Activated CD8-positive, alpha-beta memory T cell treated with anti-CD3 and anti-CD28 coated beads, Interleukin-2, amount 10 ng/mL, durations not matched to agents 7 days and 5 days (primary cell): ENCODE measurements at places on chromosomes 6 and 20. TPM values are rescaled to one million over a fixed set of nuclear protein-coding genes. Genes with fewer than 3 reads are reported as not detected.

Gene ECT2L
- not detected for total RNA-seq

Gene C6orf163
- 1.7 TPM for total RNA-seq

- H3K27me3 ChIP-seq = no peaks in the 10 kb centered on the region
- no peak for DNase-seq
- peaks cover 69% of the 10 kb centered on the region for H3K4me1 ChIP-seq
- H3K4me3 ChIP-seq = no peak overlapping the region
Observed at GRCh38 chr6:158006821-158007570, 25.3 kb downstream of the SYNJ2 start.

GRCh38 chr6:132456700-132457143, 55.4 kb upstream of the MOXD1 start:
- no peak overlapping the region for H3K27ac ChIP-seq
- H3K36me3 ChIP-seq = peaks cover 25% of the 10 kb centered on the region
- peaks cover 8% of the 10 kb centered on the region for H3K4me1 ChIP-seq
- no peaks in the 10 kb centered on the region for H3K27me3 ChIP-seq
- no peak overlapping the region for H3K4me3 ChIP-seq

Gene IMPG1
- not detected for total RNA-seq

Gene FAM83C
- total RNA-seq = not detected

Gene GNMT
- total RNA-seq = 0.70 TPM

- no peaks in the 10 kb centered on the region for H3K36me3 ChIP-seq
- DNase-seq = no peak
- H3K27ac ChIP-seq = no peak overlapping the region
- no peaks in the 10 kb centered on the region for H3K4me1 ChIP-seq
Observed at GRCh38 chr6:143107440-143107839, 46.8 kb downstream of the AIG1 start.

DNA sequence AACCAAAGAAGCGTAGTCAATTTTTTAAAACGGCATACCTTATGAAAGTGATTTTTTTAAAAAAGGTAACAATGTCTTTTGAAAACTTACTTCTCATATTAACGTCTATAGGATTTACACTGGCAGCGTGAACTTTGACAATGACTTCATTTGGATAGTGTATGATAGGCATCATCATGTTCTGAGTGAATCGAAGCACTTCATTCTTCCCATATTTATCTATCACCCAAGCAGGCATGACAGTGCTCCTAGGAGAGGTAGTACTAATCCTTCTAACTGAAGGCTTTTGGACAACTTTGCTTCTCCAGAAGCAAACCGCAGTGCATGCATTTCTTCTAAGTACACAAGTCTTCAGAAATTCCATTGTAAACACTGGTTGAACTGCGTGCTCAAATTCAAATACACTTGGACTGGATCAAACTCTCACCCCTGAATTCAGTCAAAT, 618 bp downstream of the RTN4IP1 start:
- peaks cover 8% of the 10 kb centered on the region for H3K36me3 ChIP-seq
- peak overlapping the region; percentile 89 for H3K27ac ChIP-seq
- peak overlapping the region; percentile 83 for H3K4me3 ChIP-seq
- peaks cover 36% of the 10 kb centered on the region for H3K4me1 ChIP-seq

Gene COQ3
- total RNA-seq = 12.2 TPM

DNA sequence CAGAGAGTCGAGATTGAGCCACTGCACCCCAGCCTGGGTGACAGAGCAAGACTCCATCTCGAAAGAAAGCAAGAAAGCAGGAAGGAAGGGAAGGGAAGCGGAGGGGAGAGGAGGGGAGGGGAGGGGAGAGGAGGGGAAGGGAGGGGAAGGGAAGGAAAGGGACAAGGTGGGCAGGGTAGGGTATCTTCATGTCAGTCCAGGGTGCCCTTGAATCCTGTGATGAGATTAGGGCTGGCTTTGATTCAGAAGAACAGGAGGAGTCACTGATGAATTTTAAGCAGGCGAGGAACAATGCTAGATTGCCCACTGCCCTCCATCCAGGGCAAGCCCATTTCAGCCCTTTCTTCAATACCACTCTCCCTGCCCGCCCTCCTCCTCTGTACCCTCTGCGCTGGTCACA, 35.0 kb upstream of the EPB41L1 start:
- peaks cover 25% of the 10 kb centered on the region for H3K27me3 ChIP-seq
- no peak overlapping the region for H3K4me3 ChIP-seq
- DNase-seq = no peak
- no peak overlapping the region for H3K27ac ChIP-seq

Gene FRS3
- total RNA-seq = 4.8 TPM

DNA sequence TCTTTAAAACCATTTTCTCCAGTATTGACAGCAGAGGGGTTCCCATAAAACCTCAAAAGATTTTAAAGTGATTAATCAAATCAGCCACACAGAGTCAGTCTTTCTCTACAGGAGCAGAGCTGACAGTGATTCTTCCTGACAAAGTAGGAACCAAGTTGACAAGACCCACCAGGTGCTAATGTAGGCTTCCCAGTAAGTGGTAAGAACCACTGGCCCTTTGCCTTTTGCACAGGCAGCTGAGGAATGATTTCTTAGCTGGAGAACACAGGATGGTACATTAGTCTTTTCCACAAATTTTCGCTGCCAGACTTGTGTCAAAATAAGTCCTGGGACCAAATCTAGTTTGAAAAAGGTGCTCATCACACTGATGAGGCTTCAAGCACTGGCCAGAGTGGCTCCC, 95.8 kb downstream of the ARMC2 start:
- no peaks in the 10 kb centered on the region for H3K27me3 ChIP-seq
- H3K4me3 ChIP-seq = no peak overlapping the region
- no peak for DNase-seq
- peaks cover 42% of the 10 kb centered on the region for H3K4me1 ChIP-seq

- no peak overlapping the region for H3K27ac ChIP-seq
- DNase-seq = no peak
- no peaks in the 10 kb centered on the region for H3K27me3 ChIP-seq
- H3K36me3 ChIP-seq = no peaks in the 10 kb centered on the region
Observed at GRCh38 chr20:53941680-53942471, 128.5 kb downstream of the BCAS1 start.

DNA sequence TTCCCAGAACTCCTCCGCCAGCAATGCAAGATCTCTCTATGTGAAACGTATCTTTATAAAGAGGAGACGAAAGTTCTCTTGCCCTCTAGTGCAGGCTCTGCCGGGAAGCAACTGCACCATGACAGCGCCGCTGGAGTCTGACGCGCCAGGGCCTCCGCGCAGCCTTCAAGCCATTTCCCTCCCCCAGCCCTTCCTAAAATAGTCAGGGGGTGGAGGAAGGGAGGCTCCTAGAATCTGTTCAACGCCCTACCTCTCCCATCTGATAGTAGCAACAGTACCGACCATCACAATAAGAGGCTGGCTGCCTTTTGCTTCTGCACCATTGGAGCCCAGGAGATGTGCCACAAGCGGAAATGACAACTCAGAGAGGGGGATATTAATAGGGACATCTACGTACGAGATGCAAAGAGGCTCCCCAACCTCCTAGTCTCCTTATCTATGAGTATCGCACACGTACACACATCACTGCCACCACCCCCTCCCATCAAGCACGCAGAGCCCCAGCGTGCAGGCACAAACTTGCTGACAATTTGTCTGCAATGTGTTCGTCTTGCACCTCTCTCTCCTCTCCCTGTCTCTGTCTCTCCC, 1.0 kb downstream of the SYNE1 start:
- H3K27ac ChIP-seq = peak overlapping the region; percentile 60
- DNase-seq = no peak
- H3K4me1 ChIP-seq = peaks cover 24% of the 10 kb centered on the region
- H3K36me3 ChIP-seq = no peaks in the 10 kb centered on the region

Gene CST4
- not detected for total RNA-seq

- peak overlapping the region; percentile 83 for H3K27ac ChIP-seq
- DNase-seq = peak; percentile 71
- peaks cover 31% of the 10 kb centered on the region for H3K4me1 ChIP-seq
- H3K36me3 ChIP-seq = no peaks in the 10 kb centered on the region
Observed at GRCh38 chr6:37239950-37240713, 17.4 kb upstream of the TBC1D22B start.

GRCh38 chr6:142927904-142928303, 17.1 kb downstream of the HIVEP2 start:
- no peaks in the 10 kb centered on the region for H3K27me3 ChIP-seq
- peak overlapping the region; percentile 84 for H3K4me3 ChIP-seq
- peak overlapping the region; percentile 97 for H3K27ac ChIP-seq
- H3K4me1 ChIP-seq = peaks cover 49% of the 10 kb centered on the region

Gene RIPOR3
- total RNA-seq = not detected

Gene CASP8AP2
- 34.7 TPM for total RNA-seq

GRCh38 chr20:49866051-49866450, 49.3 kb downstream of the SPATA2 start:
- peak overlapping the region; percentile 33 for H3K27ac ChIP-seq
- no peak overlapping the region for H3K4me3 ChIP-seq
- DNase-seq = no peak
- H3K4me1 ChIP-seq = peaks cover 4% of the 10 kb centered on the region
- peaks cover 19% of the 10 kb centered on the region for H3K36me3 ChIP-seq

DNA sequence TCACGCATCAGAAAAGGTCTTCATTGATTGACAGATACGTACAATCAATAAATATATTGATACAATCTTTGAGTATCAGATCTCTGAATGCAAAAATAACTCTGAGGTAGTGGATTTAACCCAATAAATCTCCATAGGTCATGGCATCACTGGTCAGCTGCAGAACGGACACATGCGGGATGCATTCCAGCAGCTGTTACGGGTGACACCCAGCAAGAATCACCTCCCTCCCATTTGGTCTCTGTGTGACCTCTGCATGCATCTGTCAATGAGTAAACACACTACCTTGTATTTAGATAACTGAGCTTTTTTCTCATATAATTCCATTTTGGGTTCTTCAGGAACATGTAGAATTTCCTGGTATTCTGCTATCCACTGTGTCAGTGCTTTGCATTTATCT, 285.4 kb downstream of the SYNE1 start:
- no peak overlapping the region for H3K4me3 ChIP-seq
- H3K27ac ChIP-seq = no peak overlapping the region
- DNase-seq = no peak
- peaks cover 2% of the 10 kb centered on the region for H3K4me1 ChIP-seq
- no peaks in the 10 kb centered on the region for H3K36me3 ChIP-seq

DNA sequence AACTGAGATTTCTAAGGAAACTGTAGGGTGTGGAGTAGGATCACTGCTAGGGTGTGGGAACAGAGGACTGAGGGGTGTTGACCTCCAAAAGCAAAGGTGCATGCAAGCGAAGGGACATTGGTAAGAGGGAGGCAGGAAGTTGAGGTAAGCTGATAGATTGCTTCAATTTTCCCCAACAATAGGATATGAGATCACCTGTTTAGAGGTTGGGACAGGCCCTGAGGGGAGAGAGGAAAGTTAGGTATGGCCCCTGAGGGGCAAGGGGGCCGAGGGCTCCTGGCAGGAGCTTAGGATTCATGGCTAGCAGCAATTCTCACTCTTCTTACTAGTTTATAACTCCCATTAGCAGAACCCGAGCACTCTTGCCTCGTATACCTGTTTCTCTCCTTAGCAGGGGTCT, 106.8 kb upstream of the RPS6KA2 start:
- H3K36me3 ChIP-seq = no peaks in the 10 kb centered on the region
- H3K4me3 ChIP-seq = no peak overlapping the region
- H3K27ac ChIP-seq = no peak overlapping the region

Gene TPBG
- not detected for total RNA-seq

- no peaks in the 10 kb centered on the region for H3K4me1 ChIP-seq
- H3K27ac ChIP-seq = no peak overlapping the region
- H3K4me3 ChIP-seq = no peak overlapping the region
- peaks cover 2% of the 10 kb centered on the region for H3K36me3 ChIP-seq
- H3K27me3 ChIP-seq = no peaks in the 10 kb centered on the region
Observed at GRCh38 chr20:21182832-21183563, 57.1 kb downstream of the KIZ start.

DNA sequence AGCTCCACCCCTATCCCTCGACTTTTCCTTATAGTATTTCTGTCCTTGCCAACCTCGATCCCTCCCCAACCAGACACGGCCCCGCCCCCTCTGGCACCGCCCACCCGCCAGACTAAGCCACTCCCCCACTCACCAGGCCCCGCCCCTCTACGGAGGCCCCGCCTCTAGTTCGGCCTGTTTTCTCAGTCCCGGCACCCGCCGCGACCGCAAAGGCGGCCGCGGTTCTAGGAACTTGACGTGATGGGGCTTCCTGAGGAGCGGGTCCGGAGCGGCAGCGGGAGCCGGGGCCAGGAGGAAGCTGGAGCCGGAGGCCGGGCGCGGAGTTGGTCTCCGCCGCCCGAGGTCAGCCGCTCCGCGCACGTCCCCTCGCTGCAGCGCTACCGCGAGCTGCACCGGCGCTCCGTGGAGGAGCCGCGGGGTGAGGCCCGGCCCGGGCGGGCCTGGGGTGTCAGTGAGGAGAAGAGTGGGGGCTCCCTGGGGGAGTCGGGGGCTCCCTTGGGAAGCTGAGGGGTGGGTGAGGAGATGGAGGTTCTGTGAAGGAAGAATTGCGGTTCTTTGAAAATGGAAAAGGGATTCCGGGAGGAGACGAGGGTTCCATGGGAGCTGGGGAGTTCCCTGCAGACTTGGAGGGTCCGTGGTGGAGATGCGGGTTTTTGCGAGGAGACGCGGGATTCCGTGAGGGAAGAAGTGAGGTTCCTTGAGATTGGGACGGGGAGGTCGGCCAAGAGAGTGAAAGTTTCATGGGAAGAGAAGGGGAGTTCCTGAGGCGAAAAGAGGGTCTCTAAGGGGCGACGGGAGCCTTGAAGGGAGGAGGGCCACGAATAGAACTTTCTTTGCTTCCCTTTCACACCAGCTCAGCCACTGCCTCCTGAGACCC, at the start of gene ACSS2:
Gene ACSS2 (plus strand): TSS at position 207 of the 877 bp plus-strand sequence. CDS start 34 bp downstream, at position 241.
- H3K4me3 ChIP-seq = peak within 1 kb of the TSS; percentile 87
- peak within 1 kb of the TSS; percentile 80 for H3K27ac ChIP-seq
- DNase-seq = peak; percentile 99
- peaks cover 56% of the 10 kb centered on the region for H3K4me1 ChIP-seq
- peaks cover 4% of the 10 kb centered on the region for H3K36me3 ChIP-seq

GRCh38 chr6:165684333-165684732, 21.3 kb upstream of the PDE10A start:
- H3K4me1 ChIP-seq = no peaks in the 10 kb centered on the region
- no peak overlapping the region for H3K27ac ChIP-seq
- no peak for DNase-seq
- H3K4me3 ChIP-seq = no peak overlapping the region

Gene SPATA25
- 1.2 TPM for total RNA-seq

- H3K4me3 ChIP-seq = no peak overlapping the region
- H3K4me1 ChIP-seq = peaks cover 27% of the 10 kb centered on the region
- no peaks in the 10 kb centered on the region for H3K27me3 ChIP-seq
- H3K27ac ChIP-seq = no peak overlapping the region
Observed at GRCh38 chr6:6689400-6690143, 101.1 kb downstream of the LY86 start.

Gene EPPIN
- total RNA-seq = not detected

DNA sequence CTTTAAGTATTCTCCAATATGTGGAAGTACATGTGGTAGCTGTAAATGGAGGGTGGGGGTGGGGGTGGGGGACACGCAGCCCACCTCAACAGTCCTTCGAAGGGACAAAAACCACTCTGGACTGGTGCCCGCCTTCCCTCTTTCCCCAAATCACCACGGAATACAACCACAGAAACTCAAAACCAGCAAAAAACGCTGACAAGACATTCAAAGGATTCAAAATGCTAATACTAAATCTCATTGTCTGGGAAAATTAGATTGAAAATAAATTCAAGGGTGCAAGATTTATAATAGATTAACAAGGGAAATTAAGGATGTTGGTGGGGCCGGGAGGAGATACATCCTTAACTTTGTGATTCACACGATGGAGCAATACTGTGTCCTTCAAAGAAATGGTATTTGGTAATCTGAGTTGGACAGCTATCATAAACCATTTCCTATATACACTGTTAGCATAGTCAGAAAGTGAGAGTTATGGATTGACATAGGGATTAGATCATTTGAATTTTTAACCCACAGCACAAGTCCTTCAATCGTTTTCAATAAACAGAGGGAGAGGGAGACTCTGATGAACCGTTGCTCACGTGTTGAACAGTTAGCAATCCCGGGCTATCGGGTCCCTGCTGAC, 766 bp upstream of the TBC1D22B start:
- no peaks in the 10 kb centered on the region for H3K27me3 ChIP-seq
- peak overlapping the region; percentile 82 for H3K4me3 ChIP-seq
- H3K36me3 ChIP-seq = peaks cover 10% of the 10 kb centered on the region
- no peak for DNase-seq
- peaks cover 36% of the 10 kb centered on the region for H3K4me1 ChIP-seq
